ENCODE measurements at places on chromosomes 4 and X.

DNA sequence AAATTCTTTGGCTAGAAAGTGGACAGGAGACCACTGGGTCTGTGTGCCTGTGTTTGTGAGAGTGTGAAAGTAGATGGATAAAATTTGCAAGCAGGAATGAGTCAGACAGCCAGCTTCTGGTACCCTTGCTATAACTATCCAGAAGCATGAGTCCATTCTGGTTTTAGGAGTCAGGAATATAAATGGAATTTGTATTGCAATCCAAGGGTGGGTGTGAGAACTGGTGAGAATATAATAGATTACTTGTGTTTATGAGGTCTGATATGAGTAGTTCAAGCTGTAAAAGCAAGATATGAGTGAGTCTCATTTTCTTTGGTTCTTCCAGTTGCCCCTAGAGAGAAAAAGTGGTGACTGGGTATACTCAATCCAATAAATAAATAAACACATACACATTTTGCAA, 212.7 kb upstream of the TAPT1 start:
- no peak for DNase-seq

- DNase-seq = no peak
Observed at GRCh38 chr4:108255203-108255747, 86.5 kb upstream of the LEF1 start.

GRCh38 chr4:61872983-61873382, 672.9 kb downstream of the ADGRL3 start:
- no peak for DNase-seq

GRCh38 chr4:54548098-54548620, 109.6 kb upstream of the KIT start:
- no peak for DNase-seq

- no peak for DNase-seq
Observed at GRCh38 chrX:18884916-18885315, 99.0 kb downstream of the PHKA2 start.

DNA sequence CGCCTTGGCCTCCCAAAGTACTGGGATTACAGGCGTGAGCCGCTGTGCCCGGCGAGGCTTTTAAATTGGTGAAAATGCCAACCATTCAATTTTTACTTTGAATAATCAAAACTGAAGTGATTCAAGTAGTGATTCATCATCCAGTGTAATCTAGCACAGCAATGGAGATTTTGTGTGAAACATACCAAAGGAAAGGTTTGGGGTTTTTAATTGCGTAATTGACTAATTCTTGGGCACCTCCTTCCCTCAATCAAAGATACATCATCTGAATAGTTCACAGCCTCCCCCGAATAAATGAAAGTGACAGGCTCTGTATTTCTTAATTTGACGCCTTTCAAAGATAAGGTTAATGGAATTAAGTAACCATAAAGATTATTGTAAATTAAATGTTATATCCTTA, 69.0 kb downstream of the DMD start:
- no peak for DNase-seq

- no peak for DNase-seq
Observed at GRCh38 chrX:56763556-56764152, 34.6 kb downstream of the NBDY start.

- DNase-seq = no peak
Observed at GRCh38 chrX:1912193-1912592, 297.3 kb downstream of the ASMT start.

DNA sequence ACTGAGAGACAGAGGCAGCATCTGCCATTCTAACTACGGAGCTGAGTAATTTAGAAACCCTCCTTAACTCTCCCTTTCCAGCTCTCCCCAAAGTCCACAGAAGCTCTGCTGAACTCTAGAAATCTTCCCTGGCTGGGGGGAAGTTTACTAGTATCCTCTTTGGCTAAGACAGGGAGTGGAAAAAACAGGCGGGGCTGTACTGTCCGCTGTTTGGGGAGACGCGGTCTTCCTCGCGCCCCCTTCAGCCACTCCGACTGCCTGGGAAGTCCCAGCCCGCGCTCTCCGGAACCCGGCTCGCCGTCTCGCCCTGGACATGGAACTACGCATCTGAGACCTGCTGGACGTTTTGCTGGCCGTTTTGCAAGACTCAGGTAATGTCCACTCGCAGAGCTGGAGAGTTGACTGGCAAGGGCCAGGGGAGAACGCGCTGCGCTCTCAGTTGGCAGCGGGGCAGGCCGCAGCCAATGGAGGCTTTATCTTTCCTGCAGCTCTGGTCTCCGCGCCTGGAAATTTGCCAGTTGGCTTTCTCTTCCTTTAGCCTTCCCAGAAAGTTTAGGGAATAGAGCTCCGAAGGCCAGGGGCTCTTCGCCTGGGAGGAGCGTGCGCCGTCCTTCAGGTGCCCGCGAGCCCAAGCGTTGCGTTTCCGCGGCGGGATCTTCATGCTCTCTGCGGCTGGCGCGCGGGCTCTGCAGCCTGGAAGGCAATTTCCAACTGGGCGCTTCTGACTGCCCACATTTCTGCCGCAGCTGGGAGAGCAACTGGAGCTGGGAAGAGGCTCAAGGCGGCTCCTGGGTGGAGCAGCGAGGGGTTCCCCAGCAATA, 892 bp downstream of the IL1RAPL2 start:
- no peak for DNase-seq

DNA sequence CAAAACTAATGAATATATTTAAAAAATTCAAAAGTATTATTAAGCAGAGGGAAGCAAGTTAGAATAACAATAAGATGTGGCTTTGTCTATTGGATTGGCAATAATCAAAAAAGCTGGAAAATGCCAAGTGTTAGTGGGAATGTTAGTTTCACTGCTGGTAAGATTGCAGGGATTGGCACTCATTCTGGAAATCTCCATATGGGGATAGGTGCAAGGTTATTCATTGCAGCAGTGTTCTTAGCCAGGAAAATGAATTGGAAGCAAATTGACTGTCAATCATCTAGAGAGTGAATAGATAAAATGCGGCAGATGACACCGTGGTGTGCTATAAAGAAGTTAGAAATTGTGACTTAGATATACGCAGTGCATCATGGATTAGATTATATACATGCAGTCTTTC, 1615.5 kb upstream of the PCDH7 start:
- no peak for DNase-seq

DNA sequence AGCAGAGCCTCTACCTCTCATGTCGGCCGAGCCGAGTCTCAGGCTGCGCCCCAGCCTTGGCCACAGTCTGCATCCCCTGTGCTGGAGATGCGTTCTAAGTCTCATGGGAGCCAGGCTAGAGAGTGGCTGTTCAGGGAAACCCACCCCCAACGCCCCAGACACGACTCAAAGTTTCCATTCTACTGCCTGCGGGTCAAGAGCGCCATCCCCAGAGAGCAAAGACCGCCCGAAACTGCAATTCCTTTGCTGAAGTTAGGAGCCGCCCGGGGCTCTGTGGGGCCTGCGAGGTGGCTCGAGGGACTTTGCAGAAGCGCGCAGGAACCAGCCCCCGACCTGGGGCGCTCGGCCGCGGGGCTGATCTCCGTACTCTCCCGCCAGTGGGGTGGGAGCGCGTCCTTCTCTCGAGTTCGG, 10.0 kb upstream of the ELF4 start:
- no peak for DNase-seq

DNA sequence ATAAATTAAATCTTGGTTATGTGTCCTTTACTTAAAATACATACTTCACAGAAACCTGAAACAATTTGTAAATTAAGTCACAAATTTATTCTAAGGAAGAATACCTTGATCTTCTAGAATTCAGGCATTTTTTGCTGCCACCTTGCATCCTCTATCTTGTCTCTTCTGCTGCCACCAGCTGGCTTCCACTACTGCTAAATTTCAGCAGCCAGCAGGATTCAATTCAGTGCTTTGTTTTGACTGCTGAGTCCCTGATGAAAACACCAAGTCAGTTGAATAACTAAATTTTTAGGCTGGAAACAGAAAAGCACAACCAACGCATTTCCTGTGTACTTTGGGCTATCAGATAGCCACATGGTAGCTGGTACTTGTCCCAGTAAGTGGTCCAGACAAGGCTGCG, 2.4 kb upstream of the MBTPS2 start:
- no peak for DNase-seq

DNA sequence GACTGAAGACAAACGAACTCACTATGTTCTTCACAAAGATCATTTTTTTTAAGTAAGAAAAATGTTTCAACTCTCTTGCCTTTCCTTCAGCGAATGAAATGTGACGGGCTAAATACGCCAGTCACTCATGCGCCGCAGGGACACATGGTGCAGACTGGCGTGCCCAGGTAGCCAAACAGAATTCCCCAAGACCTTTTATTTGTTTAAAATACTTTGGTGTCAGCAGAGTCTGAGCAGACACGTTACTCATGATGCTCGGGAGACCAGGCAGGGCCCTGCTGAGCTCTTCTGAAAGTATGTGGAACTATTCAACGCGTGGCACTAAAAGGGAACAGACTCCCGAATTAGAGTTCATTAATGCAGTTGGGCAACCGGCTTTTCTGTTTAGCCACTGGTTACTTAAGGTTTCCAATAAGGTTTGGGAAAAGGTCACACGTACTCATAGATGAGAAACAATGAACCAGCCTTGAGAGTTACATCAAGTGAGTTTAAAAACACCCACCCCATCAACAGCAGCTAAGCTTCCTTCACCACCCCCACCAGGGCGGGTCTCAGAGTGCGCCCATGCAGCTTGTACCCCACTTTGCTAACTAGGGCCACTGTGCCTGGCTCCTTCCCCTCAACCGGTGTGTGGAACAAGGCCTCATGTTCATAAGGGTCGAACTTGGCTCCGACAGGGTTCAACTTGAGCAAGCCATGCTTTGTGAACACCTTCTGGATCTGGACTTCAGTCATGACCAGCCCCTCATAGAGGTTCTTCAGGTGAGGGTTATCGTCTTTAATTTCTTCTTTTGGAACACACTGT, 7.3 kb downstream of the GRPEL1 start:
- DNase-seq = no peak

DNA sequence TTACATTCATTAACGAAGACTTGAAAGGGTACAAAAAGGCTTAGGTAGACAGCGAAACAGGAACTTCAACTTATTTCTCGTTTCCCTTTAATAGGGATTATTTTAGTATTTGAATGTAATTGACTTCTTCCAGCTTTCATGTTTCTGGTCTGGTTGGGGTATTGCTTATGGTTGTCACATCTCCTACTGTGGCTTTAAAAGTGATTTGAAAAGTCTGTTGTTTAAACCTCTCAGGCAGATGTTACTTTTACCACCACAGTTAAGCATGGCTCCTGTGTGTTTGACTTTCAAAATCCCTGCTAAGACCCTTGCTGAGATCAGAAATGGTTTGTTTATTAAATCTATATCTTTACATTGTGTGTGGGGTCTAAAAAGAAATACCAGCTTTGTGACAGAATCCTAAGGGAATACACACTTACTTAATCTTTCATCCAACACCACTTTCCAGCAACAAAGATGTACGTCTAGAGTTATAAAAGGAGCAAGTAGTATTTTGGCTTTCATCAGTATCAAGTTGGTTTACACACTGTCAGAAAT, 661.2 kb downstream of the FAT4 start:
- DNase-seq = no peak

DNA sequence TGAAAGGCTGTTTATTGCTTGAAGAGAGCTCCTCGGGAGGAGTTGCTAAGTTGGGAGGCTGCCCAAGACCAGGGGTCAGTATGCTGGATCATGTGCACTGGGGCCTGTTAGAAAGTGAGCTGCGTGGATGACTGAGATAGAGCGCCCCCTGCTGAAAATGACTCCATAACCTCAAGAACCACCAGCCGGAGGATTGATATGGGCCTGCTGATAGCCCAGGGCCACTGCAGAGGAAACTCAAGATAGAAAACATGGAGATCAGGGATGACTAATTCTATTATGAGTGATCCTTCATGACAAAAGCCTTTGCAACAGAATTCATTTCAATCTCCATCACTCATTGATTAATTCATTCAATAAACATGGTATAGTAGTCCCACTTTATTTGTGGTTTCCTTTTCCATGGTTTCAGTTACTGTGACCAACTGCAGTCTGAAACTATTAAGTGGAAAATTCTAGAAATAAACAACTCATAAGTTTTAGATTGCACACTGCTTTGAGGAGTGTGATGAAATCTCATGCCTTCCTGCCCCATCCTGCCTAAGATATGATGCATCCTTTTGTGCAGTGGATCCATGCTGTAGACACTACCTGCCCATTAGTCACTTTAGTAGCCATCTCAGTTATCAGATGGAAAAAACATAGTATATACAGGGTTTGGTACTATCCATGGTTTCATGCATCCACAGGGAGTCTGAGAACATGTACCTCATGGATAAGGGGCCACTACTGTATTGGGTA, 126.7 kb upstream of the MBNL3 start:
- DNase-seq = no peak

- DNase-seq = no peak
Observed at GRCh38 chrX:68490644-68491043, 8.2 kb upstream of the YIPF6 start.

DNA sequence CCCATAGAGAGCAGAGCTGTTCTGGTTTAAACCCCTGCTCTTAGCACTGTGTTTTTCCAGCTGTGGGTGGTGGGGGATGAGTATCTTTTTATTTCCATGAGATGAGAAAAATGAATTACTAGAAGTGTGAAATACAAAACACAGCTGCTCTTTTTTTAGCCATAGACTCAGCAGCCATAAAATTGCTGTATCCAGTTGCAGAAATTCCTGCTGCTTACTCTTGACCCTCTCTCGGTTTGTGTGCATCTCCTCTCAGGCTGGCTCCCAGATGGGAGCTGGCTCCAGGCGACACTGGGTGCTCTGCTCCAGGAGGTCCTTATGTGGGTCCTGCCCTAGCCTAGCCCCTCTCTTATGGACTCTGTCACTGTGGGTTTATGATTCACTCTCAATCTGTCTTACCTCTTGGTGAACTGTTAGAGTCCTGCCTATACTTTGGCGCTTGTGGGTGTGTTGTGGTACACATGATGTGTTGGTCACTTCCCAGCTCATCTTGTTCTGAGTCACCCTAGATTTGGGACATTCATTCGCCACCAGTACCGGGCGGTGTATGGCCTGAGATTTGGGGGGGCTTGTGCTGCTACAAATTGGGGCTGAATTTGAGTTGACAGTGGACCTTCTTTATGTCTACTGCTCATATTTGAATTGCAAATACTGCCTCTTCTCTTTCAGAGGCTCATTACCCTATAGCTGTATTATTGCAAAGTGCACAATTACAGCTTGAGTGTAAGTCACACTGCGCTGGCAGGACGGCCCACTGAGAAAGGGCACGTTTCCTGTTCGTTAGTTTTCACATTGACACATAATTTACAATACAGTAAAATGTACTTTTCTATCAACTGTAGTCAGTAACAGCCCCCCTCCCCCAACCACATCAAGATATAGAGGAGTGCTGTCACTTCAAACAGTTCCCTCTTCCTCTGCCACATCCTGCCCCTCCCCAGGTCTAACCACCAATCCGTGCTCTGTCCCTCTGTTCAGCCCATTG, 46.9 kb upstream of the MSANTD1 start:
- DNase-seq = peak; percentile 20

GRCh38 chr4:41507291-41507947, 30.5 kb upstream of the LIMCH1 start:
- DNase-seq = no peak

GRCh38 chr4:145183023-145183422, 2.6 kb upstream of the OTUD4 start:
- no peak for DNase-seq

- DNase-seq = no peak
Observed at GRCh38 chr4:183728223-183729068, 69.4 kb downstream of the TRAPPC11 start.
